Effector CD4-positive, alpha-beta T cell (primary cell): ENCODE measurements at places on chromosomes 1 and 21.
A peak's percentile ranks its signal among the peaks of the same experiment; 100 is the strongest.

- DNase-seq, result no peak
Observed at GRCh38 chr1:162081316-162081715, 11.8 kb downstream of the NOS1AP start.

- DNase-seq, result no peak
Observed at GRCh38 chr1:7989762-7990428, 28.4 kb downstream of the PARK7 start.

- peak; percentile 14 for DNase-seq
Observed at GRCh38 chr1:198623752-198624647, 14.8 kb upstream of the PTPRC start.

DNA sequence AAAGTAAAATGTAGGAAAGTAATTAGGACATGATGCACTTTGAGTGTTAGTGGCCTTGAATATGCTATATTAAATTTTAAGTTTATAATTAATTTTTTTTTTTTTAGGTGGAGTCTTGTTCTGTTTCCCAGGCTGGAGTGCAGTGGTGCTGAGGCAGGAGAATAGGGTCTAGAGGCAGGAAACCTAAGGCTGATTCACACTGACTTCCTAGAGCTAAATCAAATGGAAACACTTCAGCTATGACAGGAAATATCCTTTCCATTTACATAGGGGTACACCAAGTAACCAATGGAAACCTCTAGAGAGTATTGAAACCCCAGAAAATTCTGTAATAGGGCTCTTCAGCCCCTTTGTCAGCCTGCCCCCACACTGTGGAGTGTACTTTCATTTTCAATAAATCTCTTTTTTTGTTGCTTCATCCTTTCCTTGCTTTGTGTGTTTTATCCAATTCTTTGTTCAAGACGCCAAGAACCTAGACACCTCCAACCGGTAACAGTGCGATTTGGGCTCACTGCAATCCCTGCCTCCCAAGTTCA lies 17.9 kb upstream of the THRAP3 start:
- DNase-seq, result no peak

- DNase-seq, result no peak
Observed at GRCh38 chr21:43299441-43300277, 127.3 kb downstream of the SIK1 start.

GRCh38 chr1:10838541-10838940 lies 42.1 kb upstream of the CASZ1 start:
- DNase-seq, result no peak

DNA sequence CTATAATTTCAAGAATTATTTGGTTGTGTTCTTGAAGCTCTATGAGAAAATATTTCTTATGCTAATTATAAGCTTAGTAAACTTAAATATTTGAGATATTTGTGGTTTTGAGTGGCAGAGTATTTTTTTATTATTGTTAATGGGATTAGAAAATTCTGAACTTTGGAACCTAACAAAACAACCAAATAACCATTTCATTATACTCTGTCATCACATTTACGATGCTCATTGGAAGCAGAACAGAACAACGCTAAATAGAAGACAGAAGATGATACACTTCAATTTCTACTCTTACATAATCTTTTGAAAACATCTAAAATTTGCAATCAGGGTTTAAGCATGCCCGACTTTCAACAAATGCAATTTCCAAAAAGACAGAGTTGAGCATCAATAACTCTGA lies 270.2 kb downstream of the PTPRC start:
- no peak for DNase-seq

DNA sequence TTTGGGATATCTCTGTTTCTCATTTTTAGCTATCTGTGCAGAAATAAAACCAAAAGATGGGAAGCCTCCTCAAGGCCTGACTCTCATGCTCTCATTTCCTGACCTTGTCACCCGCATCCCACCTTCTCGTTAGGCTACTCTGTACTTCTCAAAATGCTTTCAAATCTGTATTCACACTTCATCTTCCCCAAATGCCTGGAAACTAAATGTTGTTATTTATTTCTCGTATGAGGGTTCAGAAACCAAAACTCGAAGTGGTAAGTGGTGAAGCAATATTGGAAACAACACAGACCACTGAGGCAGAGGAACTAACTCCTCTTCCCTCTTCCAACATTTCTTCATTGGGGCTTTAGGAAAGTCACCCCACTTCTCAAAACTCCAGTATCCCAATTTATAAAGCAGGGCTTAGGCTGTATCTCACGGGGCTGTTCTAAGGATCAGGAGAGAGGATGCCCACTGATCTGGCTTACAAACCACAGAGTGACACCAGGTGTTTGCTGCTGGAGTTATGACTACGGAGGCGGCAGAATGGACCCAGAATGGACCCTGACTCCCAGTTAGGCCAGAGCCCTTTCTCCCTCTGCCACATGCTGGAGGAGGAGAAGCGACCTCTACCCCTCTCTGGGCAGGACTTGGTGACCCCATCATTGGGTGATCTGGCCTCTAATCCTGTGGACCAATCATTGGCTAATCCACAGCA lies 3.5 kb downstream of the SLAMF7 start:
- DNase-seq, result no peak

DNA sequence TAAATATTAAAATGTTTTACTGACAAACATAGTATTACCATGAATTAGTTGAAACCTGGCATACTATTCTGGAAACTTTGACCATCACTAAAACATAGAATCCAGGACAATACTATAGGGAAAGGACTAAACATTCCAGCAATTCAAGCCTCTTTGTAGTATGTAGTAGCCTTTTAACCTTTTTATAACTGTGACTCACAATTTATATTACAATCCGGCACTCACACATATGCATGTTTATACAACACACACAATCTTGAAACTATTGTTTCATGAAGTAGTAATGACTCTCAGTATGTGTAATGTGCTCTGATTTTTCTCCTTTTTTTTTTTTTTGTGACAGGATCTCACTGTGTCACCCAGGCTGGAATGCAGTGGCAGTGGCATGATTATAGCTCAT lies 64.3 kb downstream of the ANKRD13C start:
- no peak for DNase-seq

DNA sequence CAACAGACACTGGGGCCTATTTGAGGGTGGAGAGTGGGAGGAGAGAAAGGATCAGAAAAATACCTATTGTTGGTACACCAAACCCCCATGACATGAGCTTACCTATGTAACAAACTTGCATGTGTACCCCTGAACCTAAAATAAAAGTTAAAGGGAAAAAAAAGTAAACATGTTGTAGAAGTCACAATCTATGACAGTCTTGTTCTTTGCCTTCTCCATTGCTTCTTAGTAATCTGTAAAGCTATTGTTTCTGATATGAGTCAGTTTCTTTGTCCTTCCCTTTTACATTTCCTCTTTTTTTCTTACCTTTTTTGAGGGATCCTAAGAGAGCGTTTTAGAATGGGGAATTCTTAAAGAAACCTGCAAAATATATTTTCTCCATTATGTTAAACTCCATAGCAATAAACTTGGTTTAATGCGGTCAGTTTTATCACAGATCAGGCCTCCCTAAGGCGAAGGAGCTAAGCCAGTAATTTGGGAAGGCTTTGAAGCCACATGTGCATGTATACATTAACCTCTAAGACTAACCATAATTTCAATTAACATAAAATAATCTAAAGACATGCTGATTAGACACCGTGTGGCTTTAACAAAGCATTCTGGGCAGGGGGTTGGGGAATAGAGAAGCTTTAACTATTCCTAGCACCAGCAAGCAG lies 77.8 kb upstream of the C1orf105 start:
- DNase-seq, result no peak

- DNase-seq, result no peak
Observed at GRCh38 chr1:9328201-9328600, 35.5 kb downstream of the SPSB1 start.

GRCh38 chr1:7228252-7228961 lies 443.2 kb downstream of the CAMTA1 start:
- no peak for DNase-seq

- no peak for DNase-seq
Observed at GRCh38 chr1:40588586-40588985, 57.1 kb downstream of the ZNF684 start.

- DNase-seq, result no peak
Observed at GRCh38 chr1:81010126-81010525, 790.6 kb upstream of the ADGRL2 start.

DNA sequence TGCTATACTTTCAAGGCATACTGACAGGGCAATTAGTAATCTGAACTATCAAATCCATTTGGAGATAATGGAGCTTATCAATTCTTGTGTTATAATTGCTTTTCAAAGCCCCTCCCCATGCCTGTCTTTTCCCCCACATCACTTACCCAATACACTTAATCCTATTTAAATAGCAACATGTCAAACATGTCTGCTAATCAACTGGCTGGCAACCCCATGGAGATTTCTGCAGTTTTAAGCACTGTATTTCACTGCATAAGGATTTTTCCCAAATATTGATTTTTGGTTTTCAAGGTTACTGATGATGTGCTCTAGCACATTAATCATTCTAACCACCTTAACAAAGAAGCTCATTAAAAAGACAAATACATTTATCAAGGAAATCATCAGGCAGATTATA lies 800.3 kb downstream of the PLA2G4A start:
- DNase-seq, result no peak

DNA sequence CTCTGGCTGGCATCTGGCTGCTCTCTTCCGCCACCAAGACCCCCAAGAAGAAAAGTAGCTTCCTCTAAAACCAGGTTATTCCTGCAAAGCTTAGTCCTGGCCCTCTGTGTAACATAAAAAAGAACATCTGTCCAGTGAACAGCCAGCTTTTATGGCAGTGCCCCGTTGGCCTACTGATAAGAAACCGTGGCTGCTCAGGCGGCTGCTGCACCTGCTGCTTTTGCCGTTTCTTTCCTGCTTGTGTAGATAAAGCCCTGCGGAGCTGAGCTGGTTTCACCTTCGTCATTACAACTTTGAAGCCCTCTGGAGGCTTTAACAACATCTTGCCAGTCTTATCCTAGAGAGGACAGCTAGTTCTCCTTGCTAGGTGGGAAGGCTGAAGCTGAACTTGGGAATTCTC lies 20.5 kb downstream of the ELAPOR1 start:
- no peak for DNase-seq

DNA sequence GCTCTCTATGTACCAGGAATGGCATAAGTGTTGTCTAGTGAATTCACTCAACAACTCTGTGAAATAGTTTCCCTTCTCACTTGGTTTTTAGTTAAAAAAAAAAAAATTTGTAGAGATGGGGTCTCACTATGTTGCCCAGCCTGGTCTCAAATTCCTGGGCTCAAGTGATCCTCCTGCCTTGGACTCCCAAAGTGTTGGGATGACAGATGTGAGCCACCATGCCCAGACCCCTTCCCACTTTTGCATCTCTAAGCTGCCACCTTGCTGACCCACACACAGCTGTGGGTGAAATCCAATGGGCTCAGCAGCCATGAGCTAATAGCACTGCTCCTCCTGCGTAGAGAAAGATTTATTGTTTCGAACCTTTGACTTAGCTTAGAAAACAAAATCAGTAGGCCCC lies 33.5 kb downstream of the NEK2 start:
- no peak for DNase-seq

- DNase-seq, result no peak
Observed at GRCh38 chr1:47717341-47717740, 279.5 kb downstream of the FOXD2 start.

DNA sequence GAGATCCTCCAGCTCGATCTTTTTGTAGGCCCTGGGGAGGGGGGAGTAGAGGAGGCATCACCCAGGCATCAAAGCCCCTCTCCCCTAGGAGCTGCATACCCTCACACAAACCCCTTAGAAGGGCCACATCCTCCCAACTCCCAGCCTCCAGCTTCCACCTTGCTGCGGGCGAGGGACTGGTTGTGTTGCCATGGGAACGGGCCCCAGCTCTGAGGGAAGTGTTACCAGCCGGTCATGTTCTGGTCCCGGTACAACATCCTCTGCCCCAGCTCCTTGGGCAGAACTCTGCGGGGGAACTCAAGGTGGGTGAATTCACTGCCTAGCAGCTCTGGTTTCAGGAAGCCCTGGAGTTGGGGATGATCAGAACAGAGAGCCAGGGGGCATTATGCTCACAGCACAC lies 4.1 kb downstream of the PPM1J start:
- DNase-seq, result no peak

DNA sequence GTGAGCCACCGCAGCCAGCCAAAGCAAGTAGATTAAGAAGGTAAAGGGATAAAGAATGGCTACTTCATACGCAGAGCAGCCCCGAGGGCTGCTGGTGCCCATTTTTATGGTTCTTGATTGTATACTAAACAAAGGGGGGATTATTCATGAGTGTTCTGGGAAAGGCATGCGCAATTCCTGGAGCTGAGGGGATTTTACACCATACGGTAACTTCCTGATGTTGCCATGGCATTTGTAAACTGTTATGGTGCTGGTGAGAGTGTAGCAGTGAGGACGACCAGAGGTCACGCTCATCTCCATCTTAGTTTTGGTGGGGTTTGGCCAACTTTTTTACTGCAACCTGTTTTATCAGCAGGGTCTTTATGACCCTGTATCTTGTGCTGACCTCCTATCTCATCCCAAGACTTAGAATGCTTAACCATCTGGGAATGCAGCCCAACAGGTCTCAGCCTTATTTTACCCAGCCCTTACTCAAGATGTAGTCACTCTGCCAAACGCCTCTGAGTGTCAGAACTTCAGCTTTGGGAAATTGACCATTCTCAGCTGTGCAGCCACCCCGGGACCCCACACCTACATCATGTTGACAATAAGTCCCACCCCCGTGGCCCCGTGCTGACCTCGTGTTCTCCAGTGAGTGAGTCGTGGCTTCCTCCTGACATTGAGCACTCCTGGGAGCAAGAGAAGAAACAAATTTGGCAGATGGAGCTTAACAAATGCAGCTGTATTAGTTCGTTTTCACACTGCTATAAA lies 149.4 kb upstream of the COL6A1 start:
- no peak for DNase-seq

DNA sequence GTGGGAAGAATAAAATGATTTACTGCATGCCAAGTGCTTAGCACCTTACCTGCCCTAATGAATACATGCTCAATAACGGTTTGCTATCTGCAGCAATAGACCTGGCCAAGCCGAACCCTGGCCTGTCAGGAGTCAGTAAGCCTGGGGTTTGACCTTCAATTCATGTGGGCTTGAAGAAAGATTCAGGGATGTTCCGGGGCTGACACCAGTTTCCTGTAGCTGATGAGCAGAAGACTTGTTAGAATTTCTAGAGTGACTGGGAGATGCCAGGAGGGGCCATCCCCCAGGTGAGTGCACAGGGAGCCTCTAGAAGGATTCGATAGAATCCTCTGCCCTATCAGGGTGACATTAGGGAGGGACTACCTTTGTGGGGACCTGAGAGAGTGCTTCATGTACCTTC lies 210.9 kb downstream of the HIVEP3 start:
- no peak for DNase-seq

GRCh38 chr1:240128366-240128765 lies 36.7 kb downstream of the FMN2 start:
- no peak for DNase-seq

GRCh38 chr1:54153535-54154439 lies 987 bp upstream of the CDCP2 start:
- no peak for DNase-seq
